ENCODE measurements at places on chromosomes 3 and 15.

GRCh38 chr3:179421500-179421899 lies 29.8 kb downstream of the GNB4 start:
- DNase-seq: no peak

DNA sequence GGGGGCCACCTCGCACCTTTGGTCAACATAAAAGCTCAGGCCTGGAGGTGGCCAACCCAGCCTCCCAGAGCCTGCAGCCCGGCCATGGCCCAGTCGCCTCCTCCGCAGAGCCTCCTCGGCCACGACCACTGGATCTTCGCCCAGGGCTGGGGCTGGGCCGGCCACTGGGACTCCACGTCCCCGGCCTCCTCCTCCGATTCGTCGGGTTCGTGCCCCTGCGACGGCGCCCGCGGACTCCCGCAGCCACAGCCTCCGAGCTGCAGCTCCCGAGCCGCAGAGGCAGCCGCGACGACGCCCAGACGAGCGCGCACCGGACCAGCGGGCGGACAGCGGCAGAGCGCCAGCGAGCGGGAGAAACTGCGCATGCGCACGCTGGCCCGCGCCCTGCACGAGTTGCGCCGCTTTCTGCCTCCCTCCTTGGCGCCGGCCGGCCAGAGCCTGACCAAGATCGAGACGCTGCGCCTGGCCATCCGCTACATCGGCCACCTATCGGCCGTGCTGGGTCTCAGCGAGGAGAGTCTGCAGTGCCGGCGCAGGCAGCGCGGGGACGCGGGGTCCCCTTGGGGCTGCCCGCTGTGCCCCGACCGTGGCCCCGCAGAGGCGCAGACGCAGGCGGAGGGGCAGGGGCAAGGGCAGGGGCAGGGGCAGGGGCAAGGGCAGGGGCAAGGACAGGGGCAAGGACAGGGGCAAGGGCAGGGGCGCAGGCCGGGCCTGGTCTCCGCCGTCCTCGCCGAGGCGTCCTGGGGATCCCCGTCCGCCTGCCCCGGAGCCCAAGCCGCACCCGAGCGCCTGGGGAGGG lies at the start of gene MESP2:
Gene MESP2 (plus strand): TSS at position 59 of the 799 bp plus-strand sequence. CDS start 26 bp downstream, at position 85.
- DNase-seq: peak; percentile 67

- no peak for DNase-seq
These were observed 102.9 kb upstream of the ABHD17C start for GRCh38 chr15:80591938-80592825.

GRCh38 chr3:99410789-99411311 lies 227.5 kb upstream of the COL8A1 start:
- no peak for DNase-seq

GRCh38 chr15:99306694-99307338 lies 55.5 kb downstream of the LRRC28 start:
- DNase-seq: no peak

DNA sequence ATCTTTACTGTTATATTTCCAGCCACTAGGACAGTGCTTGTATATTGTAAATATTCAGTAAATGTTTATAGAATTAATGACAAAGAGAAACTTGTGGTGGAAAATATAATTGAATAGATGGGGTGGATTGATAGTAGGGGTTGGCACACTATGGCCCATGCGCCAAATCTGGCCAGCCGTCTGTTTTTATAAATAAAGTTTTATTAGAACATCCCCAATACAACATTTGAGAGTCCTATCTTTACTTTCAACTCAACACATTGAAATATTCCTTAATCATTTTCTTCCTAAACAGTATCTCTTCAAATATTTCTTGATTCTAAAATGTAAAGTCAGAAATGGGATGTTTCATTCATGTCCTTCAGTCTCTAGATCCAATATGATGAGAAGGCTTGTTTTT lies 45.1 kb downstream of the VPS8 start:
- no peak for DNase-seq

- DNase-seq: no peak
These were observed 188.4 kb downstream of the ABHD5 start for GRCh38 chr3:43879166-43879565.

DNA sequence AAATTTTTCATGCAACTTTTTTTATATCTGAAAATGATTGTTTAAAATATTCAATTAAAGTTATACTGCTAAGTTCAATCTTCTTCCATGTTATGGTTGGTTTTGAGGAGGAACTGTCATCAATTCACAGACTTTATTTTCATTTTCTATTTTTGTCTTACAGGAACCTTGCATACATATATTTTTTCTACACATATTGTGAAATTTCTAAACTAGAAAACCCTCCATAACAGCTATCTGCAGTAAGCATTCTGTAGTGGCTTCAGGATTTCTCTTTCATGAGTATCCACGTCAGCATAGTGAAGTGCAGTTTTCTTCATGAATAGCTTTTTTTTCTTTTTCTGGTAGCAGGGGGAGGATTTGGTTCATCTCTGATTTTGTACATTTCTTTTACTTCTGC lies 48.2 kb downstream of the ATR start:
- DNase-seq: no peak

GRCh38 chr15:35054380-35054779 lies 30.7 kb downstream of the NANOGP8 start:
- no peak for DNase-seq

- DNase-seq: no peak
These were observed 11.9 kb downstream of the C2CD4B start for GRCh38 chr15:62153228-62153627.

- DNase-seq: no peak
These were observed 50.3 kb downstream of the PSMD6 start for GRCh38 chr3:63972987-63973386.
